Right hindlimb (tissue), 1 donor: ENCODE measurements at places on chromosomes 1 and 21.
A peak's percentile ranks its signal among the peaks of the same experiment; 100 is the strongest.

DNA sequence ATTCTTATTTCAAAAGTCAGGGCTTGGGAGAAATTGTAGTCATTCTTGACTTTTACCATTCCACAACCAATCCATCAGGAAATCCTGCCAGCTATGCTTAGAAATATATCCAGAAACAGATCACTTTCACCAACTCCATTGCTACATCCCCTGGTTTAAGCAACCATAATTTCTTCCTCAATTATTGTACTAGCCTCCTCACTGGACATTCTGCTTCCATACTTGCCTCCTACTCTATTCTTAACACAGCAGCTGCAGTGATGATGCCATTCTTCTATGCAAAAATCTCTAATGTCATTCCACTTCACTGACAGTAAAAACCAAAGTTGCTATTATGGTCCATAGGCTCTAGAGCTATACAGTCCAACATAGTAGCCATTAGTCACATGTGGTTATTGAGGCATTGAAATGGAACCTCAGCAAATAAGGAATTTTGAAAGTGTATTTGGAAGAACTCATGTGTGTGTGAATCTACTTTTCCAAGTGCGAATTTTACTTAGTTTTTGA, 110.7 kb upstream of the KIAA0040 start:
- DNase-seq, result no peak

DNA sequence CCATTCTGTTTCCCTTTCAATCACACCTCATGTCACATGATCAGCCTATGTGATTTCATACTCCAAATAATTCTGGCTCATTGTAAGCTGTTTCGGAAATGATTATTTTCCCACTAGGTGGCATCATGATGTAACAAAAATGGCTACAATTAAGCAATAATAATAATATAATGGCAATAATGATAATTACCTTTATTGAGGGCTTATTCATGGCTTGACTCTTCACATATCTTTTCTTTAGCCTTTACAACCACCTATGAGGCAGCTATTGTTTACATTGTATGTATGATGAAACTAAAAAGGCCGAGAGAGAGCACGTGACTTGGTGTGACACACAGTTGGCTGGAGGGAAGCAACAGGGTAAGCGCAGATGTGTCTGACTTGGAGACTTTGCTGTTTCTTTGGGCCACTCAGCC, 12.5 kb upstream of the KPRP start:
- DNase-seq, result no peak

DNA sequence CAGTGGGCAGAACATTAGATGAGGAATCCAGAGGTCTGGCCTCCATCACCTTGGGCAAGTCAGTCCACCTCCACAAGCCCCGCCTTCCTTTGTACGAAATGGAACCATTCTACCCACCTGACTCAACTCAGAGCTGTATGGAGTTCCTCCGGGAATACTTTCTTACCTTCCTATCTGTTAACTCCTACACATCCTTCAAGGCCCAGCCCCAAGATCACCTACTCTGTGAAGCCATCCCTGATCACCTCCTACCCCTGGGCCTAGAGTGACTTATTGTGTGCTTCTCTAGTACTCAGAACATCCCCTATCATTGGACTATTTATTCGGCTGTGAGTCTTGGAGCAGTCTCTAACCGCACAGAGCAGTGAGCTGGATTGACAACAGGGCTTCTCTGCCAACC, 66.7 kb downstream of the GLIS1 start:
- no peak for DNase-seq

- no peak for DNase-seq
These were observed 703 bp downstream of the ERI3 start for GRCh38 chr1:44354268-44354839.

GRCh38 chr1:160206036-160206389, 829 bp downstream of the PEA15 start:
- peak; percentile 64 for DNase-seq

GRCh38 chr1:102961549-102961948, 146.8 kb downstream of the COL11A1 start:
- no peak for DNase-seq

GRCh38 chr1:59631561-59632255, 183.0 kb upstream of the HOOK1 start:
- DNase-seq, result no peak

DNA sequence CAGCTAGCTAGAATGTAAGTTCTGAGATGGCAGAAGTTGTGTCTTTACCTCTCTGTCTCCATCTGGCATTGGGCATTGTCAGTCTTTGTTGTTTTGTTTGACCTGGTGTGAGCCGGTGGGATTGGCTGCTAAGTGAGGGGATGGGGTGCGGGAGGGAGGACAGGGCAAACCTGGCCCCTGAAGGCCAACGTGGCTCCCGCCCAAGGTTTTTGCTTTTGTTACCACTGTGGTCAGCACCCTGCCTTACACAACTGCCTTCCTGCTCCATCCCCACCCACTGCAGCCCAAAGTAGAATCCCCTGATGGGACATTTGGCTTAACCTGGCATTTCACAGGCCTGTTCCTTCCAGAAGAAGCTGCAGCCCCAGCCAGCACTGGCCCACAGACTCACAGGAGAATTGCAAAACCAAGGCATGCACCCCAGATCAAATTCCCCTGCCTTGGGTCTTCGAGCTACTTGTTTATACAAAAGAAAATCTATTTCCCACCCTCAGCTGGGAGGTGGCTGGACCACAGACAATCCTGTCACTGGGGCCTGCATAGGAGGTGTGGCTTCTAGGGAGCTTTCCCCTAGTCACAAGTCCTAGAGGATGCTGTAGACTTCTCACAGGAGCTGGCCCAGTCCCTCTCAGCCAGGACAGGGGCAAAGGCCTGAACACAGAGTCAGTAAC, 147.5 kb downstream of the TRABD2B start:
- DNase-seq, result peak; percentile 16

- DNase-seq, result no peak
These were observed 2.0 kb upstream of the MTARC1 start for GRCh38 chr1:220784751-220785150.

GRCh38 chr1:100361511-100362089, 9.3 kb downstream of the CDC14A start:
- no peak for DNase-seq

DNA sequence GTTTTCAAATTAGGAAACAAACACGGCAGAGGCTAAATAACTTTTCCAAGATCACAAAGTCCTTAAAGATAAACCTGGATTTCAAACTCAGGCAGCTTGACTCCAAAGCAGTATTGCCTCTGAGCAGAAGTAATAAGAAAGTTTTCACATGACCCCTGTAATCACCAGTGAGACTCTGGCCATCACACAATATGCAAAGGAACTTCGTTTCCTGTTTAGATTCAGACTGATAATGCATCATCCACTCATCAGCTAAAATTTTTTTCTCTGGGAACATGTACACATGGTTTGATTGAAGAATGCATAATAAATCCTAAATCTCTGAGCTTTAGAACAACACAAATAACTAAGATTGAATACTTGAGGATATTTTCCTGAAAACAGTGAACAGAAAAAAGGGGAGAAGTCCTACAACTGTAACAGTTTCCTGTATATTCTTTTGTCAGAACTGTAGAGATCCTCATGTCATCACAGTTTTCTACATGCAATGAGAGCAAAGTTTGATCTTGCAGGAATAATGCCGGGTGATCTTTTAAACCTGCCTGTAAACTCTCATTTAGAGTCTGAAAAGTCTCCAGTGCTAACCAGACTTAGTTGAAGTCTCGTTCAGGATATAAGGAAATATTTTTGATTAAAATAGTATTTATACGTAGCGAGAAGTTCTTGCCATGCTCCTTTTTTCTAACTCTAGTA, 225.3 kb downstream of the SPATA17 start:
- DNase-seq, result no peak

DNA sequence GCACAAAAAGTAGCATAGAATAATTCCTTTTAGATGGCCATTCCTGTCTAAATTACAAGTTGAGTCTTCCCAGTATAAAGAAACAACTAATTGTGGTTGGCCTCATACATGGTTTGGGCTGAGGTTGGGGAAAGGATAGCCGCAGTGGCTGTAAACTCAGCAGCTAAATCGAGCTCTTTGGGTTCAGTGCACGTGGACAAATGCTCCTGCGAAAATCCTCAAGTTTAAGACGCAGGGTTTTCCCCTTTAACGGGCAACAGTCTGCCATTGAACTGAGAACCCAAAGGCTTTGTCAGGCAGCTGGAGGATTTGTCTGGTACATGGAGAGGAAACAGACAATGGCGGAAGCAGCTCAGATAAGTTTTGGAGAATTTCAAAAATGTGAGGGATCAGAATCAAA, 331.9 kb downstream of the TGFB2 start:
- DNase-seq, result peak; percentile 31
